ENCODE measurements at places on chromosomes 16 and 17.

DNA sequence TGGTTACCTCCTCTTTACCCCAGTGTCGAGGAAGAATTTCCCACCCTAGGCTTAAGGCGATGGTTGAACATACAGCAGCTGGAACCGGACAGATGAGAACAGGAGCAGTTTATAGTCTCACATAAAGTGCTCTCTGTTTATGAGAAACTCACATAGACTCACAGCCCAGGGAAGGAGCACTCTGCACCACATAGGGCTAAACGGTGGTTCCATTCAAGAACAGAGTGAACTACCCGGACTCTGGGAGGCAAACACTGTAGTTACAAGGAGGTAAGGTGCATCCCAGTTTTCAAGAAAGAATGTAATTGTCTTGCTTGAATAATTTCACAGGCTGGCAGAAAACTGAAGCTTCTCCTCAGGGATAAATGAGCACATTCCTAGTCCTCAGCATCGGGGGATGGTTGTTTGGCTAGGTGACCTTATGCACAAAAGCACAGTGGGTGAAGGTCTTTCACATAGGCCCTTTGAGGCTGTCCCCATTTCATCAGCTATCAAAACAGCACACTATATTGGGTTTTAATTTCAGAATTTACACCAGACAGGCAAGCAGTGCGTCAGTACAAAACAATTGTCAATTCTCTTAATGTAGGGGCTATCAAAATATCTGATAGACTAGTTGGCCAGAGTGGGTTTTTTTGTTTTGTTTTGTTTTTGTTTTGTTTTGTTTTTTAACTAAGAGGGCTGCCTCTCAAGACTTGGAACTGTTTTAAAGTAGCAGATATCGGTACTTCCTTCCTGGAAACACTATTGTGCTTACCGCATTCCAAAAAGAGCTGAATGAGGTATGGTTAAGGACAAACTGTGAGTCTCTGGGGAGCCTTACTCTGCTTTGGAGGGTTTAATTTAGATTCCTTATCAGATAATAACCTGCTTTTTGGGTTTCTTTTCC, 918.1 kb upstream of the CDH8 start:
- DNase-seq: no peak

- no peak for DNase-seq
These were observed 12.1 kb downstream of the CMTM3 start for GRCh38 chr16:66616592-66616991.

DNA sequence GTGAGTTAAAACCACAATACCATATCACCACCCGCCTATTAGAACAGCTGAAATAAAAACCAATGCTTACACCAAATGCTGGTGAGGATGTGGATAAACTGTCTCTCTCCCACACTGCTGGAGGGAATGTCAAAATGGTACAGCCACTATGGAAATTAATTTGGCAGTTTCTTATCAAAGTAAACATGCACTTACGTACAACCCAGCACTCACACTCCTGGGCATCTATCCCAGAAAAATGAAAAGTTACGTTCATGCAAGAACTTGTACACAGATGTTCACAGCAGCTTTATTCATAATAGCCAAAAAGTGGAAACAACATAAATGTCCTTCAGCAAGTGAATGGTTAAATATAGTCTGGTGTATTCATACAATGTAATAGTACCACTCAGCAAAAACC, 173.2 kb upstream of the MYOCD start:
- DNase-seq: no peak

DNA sequence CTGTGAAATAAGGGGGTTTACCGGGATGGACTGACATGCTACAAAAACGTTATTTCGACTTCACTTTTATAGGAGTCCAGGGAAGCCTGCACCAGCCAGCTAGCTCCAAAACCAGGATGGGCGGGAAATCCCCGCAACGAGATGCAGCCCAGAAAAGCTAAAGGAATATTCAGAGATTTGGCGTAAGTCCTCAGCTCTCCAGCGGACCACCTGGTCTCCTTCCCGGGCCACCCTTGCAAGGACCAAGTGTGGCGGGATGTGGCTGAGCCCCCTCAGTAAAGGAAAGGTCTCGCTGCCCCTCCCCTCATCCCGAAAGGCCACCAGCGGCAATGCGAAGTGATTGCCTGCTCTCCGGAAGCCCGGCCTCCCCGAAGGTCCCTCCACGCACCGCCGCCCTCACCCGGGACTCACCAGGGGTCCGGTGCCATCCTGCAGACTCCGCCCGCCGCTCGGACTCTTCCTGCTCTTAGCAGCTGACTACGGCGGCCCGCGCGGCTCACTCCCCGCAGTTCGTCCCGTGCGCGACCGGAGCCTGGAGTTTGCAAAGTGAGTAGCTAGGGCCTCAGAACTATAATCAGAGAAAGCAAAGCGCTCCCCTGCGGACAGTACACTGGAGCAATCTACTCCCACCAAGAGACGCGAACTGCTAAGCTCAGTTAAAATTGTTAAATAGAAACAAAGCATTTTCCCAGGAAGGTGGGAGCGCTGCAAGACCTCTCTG, at the start of gene STX8:
Gene STX8, minus strand, starts transcription at position 440 of the 721 bp plus-strand sequence. Its CDS starts 12 bp downstream, at position 428.
- DNase-seq: peak; percentile 4

DNA sequence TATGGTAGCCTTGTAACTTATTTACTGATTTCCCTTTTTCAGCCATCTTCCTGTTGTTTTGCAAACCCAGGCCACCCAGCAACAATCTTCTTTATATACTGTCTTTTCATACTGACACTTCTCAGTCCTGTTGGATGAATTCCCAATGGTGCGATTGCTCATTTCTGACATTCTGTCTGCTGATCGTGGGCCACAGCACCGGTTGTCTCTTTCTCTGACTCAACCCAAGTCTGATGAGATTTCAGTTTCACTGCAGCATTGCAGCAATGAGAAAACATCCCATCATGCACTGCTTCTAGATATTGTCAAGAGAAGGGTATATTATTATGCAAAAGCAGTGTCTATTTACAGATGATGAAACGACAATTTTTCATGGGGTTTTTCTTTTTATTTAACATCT, 349.2 kb upstream of the HSBP1 start:
- DNase-seq: no peak

- no peak for DNase-seq
These were observed 42.4 kb upstream of the IRF8 start for GRCh38 chr16:85856585-85856984.

GRCh38 chr17:18947866-18948265, 4.1 kb upstream of the SLC5A10 start:
- no peak for DNase-seq

DNA sequence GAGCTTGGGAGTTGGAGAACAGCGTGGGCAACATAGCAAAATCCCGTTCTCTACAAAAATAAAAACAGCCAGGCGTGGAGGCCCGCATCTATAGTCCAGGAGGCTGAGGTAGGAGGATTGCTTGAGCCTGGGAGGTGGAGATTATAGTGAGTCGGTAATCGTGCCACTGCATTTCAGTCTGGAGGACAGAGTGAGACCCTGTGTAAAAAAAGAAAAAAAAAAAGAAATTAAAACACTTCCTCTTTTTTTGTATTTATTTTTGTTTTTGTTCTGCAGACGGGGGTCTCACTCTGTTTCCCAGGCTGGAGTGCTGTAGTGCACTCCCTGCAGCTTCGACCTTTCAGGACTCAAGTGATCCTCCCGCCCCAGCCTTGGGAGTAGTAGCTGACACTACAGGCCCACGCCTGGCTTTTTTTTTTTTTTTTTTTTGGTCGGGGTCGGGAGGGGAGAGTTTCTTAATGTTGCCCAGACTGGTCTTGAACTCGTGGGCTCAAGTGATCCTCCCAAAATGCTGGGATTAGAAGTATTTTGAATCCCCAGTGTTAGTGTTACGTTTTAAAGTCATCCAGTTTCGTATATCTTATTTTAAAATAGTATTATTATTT, 1.5 kb downstream of the IST1 start:
- DNase-seq: no peak

All from NCI-H187 treated with DMSO at 0.1 percent for 48 hours (cell line).